ENCODE measurements at places on chromosomes 4 and X. TPM values are rescaled to one million over a fixed set of nuclear protein-coding genes. Genes with fewer than 3 reads are reported as not detected.

DNA sequence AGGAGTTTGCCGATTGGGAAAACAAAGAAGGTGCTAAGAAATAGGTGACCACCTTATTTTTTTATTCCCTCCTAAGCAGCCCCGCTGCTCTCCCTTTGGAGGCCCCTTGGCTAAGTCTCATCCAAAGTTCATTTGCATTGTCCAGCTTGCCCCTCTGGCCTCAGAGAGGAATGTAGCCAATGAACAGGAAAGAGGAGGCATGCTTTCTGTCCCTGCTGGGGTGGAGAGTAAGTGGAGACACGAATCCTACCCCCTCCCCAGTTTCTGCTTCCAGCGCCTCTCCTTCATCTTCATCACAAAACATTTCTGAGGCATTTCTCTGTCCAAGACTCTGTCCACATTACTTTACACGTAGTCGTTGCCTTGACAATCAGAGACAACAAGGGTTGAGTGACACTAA, 38.7 kb downstream of the NLGN3 start:
- no peak for DNase-seq

Gene RENBP
- total RNA-seq = 2.8 TPM

GRCh38 chr4:183284965-183285364, 35.1 kb downstream of the CLDN22 start:
- no peak for DNase-seq

GRCh38 chr4:6419452-6420028, 52.9 kb downstream of the PPP2R2C start:
- peak; percentile 33 for DNase-seq

DNA sequence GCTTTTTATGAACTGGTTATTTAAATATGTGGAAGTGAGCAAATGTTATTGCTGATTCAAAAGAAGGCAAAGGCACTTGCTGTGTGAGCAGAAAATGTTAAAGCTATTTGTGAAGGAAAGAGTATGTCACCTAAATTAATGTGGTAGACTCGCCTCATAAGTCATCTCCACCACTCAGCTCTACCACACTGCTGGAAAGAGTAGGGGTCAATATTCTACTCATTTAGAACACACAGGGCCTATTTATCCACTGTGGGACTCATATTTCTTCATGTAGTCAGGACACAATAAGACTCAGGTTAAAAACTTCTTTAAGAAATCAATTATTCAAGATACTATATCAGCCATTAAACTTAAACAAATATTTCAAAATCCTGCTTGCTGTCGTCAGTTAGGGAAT, 106.5 kb downstream of the SLC7A11 start:
- DNase-seq = no peak

DNA sequence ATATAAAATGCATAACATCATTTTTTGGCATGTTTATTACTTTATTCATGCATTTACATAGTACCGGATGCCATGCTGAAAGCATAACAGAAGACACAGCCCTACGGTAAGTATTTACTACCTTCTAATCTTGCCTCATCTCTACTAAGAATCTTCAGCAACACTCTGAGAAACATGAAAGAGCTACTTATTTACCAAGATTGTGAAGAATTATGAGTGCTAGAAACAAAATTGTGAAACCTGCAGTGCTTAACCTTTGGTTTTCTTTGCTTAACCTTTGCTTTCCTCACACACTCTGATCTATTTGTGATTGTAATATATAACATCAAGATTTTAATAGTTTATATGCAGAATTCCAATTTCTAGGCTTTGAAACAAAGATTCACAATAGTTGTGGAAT, 7.4 kb downstream of the ANTXR2 start:
- no peak for DNase-seq

Gene RPS6KA6
- total RNA-seq = 26.8 TPM

DNA sequence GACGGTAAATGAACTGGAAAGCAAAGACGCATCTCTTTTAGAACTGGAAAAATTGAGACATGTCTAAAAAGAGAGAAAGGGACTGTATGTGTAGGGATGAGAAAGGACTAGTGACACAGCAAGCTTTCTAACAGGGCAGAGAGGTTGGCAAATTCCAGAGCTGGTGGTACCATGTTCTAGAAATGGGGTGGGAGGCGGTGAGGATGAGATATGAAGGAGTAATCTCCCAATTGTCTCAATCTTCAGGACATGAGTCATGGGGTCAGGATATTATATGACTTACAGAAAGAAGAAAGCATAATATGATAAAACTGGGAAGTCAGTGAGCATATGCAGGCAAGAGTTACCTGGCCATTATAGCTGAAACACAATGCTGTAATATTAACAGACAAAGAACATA, 14.2 kb downstream of the TAB3 start:
- DNase-seq = no peak

DNA sequence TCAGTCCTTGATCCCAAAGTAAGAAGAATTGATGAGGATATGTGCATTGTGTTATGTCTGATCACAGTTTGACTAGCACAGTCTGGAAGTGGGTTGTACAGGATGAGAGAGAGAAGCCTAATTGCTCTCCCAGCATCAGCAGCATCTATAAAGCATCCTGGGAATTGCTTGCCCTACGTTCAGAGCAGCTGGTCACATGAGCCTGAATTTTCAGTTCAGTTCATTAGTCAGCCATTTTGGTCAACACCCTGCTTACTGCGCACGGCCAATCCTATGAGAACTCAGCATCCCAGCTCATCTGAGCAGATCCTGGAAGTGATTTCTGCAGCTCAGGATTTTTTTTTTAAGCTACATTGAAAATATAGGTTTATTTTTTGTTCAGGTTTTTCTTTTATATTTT, at the start of gene RUFY3:
TSS of gene RUFY3 (plus strand) at position 218 of the 400 bp plus-strand sequence. CDS start 610 bp downstream, outside the sequence.
- peak; percentile 83 for DNase-seq

DNA sequence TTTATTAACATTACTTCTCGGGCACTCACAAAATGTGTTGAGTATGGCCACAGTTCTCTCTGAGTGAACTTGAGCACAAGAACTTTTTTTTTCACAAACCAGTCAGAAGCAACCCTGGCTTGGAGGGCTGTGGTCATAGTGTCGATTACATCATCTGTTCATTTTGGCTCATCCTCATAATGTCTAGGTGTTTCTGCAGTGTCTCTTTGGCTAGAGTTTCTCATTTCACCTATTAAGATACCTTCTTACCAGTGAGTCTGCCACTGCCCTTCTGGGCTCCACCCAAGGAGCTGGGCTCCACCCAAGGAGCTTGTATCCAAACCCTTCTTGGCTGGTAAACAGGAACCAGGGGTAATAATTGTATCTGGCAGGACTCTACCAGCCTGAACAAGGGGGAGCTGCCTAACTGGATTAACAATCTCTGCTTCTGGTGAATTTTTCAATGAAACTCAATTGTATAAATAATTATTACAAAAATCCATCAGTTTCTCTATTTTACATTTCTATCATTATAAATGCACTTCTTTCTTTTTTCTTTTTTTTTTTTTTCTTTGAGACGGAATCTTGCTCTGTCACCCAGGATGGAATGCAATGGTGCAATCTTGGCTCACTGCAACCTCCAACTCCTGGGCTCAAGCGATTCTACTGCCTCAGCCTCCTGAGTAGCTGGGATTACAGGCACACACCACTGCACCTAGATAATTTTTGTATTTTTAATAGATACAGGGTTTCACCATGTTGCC, 667.7 kb upstream of the SLIT2 start:
- no peak for DNase-seq

DNA sequence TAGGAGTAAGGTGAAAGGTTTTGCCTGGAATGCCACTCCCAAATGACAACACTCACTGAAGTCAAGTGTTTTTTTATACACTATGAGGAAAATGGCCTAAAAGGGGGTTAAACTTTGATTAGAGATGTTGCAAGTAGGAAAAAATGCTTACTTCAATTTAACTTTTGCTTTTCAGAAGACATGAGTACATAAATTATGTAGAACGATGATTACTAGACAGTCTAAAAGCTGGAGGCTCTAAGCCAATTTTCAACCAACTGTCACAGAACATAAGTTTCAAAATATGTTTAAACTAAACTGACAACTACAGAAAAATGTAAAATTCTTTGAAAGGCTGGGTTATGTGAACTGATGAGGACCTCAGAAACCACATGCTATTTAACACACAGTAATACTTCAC, 83.4 kb downstream of the SHISA3 start:
- DNase-seq = no peak

- DNase-seq = no peak
These were observed 58.7 kb downstream of the UGT2B10 start for GRCh38 chr4:68874507-68874906.

- DNase-seq = no peak
These were observed 19.4 kb downstream of the TAPT1 start for GRCh38 chr4:16206848-16207247.

- DNase-seq = no peak
These were observed 426.4 kb downstream of the PDGFC start for GRCh38 chr4:156545003-156545785.

Gene ETDB
- total RNA-seq = not detected

Gene SEPTIN11
- 244 TPM for total RNA-seq

GRCh38 chr4:32318926-32319325, 1598.8 kb downstream of the PCDH7 start:
- DNase-seq = no peak

- no peak for DNase-seq
These were observed 78.4 kb downstream of the TMEM164 start for GRCh38 chrX:110081320-110081719.

Gene ATP7A
- 15.6 TPM for total RNA-seq

DNA sequence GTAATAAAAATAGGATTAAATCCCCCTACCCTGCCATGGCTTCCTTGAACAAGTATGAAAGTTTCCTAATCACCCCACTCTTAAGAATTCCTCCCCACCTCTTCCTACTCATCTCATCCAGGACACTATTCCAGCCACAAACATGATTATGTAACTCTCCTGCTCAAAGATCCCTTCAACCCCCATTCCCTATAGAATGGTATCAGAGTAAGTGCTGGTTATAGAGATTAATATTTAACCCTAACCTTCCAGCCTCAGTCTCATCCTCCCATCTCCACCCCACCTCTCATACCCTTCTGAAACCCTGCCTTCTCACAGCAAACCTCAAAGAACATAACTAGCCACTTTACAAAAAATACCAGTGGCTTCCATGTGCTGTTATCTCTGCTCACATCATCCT, 155.1 kb downstream of the PPP3CA start:
- DNase-seq = no peak

DNA sequence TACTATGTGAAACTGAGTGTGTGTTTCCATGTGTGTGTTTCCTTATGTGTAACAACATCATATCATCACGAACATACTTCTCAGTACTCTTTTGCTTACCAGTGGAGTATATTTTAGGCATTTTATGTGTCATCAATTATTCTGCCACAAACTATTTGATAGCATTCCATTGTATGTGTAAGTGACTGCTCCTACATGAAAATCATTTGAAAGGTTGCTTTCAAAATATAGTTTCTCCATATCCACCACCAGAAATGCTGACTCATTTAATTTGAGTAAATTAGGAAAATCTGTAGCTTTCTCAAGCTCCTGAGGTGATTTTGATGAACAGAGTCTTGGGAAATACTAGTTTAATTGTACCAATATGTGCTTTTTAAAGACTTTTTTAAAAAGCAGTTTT, 376.2 kb downstream of the PCDH18 start:
- DNase-seq = no peak

DNA sequence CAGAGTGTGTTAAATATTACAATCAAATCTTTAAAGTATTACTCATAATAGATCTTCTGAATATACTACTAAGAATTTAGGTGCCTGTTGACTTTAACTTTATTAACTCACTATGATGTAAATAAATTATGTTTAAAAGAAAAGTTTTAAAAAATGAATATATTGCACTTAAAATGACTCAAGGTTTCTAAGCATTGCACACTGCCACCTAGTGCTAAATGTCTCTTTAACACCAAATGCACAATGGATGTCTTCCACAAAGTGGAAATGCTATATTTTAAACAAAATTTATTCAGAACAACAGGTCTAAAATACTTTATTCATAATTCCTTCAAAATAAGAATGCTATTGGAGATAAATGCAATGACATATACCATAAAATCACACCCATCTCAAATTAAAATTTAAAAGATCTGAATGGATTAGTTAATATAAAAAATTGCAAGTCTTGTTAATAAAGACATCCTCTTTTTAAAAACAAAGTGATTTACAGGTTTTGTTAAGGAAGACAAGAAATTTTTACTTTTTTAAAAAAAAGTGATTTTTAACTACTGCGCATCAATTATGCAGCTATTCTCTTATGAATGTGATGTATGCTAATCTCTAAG, 5.5 kb downstream of the INPP4B start:
- no peak for DNase-seq

DNA sequence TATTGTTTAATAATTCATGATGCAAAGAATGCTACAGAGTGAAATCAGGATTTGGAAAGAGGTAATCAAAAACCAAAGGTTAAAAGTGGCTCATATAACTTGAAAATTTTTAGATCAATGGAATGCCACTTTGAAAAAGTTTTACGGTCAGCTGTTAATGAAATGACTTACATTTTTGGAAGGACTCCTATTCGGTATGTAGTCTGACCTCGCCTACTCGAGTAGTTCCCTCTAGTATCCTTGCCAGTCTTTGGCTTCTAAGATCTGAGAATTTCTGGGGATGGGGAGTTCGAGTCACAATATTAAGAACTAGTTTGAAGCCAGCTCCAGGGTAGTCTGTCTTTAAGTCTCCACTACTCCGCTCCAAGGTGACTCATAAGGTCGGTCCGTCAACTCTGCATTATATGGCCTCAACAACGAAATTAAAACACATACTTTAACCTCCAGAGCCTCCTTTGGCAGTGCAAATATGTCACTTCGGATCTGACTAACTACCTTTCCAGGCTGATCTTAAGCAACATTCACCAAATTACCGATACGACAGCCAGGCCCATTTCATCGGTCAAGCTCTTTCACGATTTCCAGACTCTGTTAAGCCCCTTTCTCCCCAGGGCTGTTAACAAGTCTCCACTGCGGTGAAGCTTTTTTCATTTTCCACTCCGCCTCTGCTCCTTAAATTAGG, 733 bp upstream of the NAA15 start:
- DNase-seq = peak; percentile 39

DNA sequence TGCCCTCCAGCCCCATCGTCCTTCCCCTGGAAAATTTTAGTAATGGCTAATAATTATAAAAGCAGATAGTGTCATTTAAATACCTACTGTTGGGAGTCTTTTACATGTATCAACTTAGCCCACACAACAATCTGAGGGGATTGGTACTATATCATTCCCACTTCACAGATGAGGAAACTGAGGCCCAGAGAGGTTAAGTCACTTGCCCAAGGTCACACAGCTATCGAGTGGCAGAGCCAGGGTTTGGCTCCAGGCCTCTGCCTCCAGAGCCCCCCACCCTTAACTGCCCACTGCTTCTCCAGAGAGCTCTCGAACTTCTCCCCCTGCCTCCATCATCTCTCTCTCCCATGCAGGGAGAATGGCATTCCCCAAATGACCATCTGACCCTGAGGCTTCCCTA, 7.4 kb downstream of the C4orf50 start:
- no peak for DNase-seq
